Suprapubic skin (tissue), 4 donors: ENCODE measurements at places on chromosomes 12 and 14.
A peak's percentile ranks its signal among the peaks of the same experiment; 100 is the strongest.

DNA sequence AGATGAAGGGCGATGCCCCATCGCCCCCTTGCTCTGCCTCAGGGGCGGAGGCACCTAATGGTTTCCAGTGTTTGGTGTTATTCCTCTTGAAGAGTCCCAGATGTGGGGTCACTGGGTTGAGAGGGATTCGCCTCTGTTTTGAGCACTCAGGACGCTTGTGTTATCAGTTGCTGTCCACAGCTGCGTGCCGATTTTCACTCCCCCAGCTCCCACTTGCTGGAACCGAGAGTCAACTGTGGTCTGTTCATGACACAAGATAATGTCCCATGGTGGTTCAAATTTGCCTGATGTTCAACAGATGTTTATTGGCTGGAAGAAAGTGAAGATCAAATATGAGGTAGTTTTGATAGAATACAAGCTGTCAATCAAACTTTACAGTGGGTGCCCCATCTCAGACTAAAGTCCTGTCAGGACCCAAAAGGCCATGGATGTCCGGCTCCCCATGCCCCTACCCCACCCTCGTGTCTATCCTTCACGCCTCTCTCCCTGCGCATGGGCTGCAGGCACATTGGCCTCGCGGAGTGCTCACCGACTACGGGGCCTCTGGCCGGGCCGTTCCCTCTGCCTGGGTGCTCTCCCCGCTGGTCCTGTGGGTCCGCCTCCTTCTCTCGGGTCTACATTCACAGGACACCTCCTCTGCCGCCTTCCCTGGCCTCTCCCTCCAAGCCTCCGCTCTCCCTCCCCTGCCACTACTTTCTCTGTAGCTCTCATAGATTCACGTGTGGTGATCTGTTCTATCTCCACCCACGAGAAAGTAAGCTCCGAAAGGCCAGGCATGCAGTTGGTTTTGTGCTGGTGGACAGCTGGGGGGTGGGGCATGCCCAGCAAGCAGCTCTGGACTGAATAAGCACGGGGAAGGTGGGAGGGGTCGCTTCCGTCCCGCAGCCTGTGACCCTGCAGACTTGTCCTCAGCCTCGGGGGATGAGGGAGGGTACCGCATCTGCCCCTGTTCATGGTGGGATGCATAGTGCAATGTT is 6.8 kb upstream of the TRAF3 start:
- DNase-seq, result no peak

DNA sequence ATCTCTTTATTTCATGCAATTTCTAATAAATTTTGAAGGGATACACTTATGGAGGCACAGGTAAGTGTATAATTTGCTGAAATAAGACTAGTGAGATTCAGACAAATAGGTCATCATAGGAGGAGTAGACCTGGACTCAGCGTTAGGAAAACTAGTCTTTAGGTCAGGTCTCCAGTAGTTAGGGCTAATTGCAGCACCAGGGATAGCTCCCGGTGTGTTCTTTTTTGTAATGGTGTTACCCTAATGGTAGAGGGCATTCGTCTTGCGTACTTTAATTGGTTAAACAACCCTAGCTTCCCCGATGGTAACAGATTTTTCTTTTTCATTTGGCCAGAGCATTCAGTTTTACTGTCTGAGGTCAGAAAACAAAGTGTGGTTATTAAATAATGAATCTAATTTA is 64.9 kb downstream of the ARID2 start:
- no peak for DNase-seq

- DNase-seq, result no peak
These were observed 670 bp downstream of the CCNB1IP1 start for GRCh38 chr14:20332431-20332787.

GRCh38 chr14:90400904-90401561 is 4.2 kb downstream of the CALM1 start:
- no peak for DNase-seq

DNA sequence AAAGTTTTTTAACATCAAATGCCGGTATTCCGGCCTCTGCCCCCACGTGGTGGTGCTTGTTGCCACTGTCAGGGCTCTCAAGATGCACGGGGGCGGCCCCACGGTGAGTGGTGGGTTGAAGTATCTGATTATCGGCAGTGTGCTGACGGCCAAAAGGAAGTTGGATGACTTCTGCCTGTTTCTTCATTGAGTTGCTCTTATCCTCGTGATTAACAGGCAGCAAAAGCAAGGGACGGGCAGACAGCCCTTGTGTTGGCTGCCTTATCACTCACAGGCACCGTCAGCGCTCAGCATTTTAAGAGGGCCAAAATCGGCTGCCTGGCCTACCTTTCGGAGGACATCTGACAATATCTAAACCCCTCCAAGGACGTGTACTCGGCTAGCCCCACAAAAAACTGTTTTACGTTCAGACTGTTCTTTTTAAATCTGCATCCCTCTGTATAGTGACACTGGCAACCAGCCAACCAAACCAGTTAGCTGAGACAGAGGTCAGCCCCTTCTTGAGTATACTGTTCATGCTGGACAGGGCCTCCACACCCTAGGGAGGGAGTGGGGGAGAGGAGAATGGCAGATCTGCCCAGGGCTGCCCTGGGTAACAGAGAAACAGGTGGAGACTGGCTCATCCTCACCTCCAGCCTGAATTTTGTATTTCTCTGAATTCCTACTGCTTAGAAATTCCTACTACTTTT is 22.9 kb upstream of the AKAP5 start:
- DNase-seq, result peak; percentile 64

- no peak for DNase-seq
These were observed 258.6 kb downstream of the KTN1 start for GRCh38 chr14:55838529-55839052.

DNA sequence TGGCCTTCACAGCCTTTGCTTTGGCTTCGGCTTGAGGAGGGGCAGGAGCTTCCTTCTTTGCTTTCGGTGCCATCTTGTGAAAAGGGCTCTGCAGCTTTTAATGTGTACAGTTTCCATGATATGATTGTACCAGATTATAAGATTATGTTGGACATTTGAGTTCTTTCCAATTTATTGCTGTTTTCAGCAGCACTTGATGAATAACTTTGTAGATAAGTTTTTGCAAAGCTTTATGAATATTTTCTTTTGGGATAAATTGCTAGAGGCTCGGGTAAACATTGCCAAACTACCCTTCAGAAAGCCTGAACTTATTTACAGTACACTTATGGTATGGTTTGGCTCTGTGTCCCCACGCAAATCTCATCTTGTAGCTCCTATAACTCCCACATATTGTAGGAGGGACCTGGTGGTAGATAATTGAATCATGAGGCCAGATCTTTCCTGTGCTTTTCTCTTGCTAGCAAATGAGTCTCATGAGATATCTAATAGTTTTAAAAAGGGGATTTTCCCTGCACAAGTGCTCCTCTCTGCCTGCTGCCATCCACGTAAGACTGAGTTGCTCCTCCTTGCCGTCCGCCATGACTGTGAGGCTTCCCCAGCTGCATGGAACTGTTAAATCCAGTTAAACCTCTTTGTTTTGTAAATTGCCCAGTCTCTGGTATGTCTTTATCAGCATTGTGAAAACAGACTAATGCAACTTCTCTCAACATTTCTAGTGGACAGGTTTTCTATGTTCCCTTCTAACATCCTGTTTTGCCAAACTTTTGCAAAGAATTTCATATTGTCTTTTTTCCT is 70.4 kb downstream of the RCOR1 start:
- no peak for DNase-seq

DNA sequence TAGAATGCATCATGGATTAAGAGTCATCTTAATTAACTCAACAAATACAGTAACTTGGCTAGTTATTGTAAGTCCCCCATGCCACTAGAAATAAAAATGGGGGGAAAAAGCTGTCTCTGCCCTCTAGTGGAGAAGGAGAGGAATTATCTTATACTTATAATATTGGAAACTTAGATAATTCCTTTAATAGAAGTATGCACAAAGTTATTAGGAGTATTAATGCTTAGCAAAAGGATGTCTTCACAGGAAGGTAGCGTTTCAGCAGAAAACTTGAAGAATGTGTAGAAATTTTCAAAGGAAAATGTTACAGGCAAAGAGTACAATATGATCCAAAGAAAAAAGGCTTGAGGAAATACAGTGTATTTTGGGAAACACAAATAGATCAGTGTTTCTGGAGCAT is 19.8 kb downstream of the OR5AU1 start:
- no peak for DNase-seq

GRCh38 chr12:29314416-29314815 is 66.6 kb downstream of the ERGIC2 start:
- DNase-seq, result no peak

- no peak for DNase-seq
These were observed 15.8 kb upstream of the HNF1A start for GRCh38 chr12:120962532-120963020.

GRCh38 chr12:119134284-119135072 is 44.3 kb upstream of the HSPB8 start:
- DNase-seq, result no peak

- DNase-seq, result no peak
These were observed 91.5 kb downstream of the UNC79 start for GRCh38 chr14:93522221-93522620.

- DNase-seq, result no peak
These were observed 42.9 kb downstream of the TRIP11 start for GRCh38 chr14:91996948-91997371.

- peak; percentile 86 for DNase-seq
These were observed at the start of gene PLEKHA5 for GRCh38 chr12:19129486-19130223. Gene PLEKHA5, plus strand, starts transcription at chr12:19129733. Its CDS starts 67 bp downstream, at chr12:19129800.

DNA sequence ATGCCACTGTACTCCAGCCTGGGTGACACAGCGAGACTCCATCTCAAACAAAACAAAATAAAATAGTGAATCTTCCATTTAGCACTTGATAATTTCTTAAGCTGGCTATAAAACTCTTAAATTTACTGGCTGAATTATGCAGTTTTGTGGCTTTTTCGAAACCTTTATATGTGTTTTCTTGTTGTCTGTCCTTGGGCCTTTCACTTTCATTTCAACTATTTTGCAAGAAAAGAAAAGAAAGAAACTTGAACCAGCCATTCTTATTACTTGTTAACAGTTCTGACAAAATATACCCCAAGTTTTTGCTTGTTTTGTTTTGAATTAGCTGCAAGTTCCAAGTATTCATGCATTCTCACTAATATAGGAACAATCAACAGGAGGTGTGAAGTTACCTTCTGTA is 42.8 kb downstream of the PRICKLE1 start:
- no peak for DNase-seq

GRCh38 chr12:113467502-113468364 is 3.9 kb downstream of the LHX5 start:
- no peak for DNase-seq

- no peak for DNase-seq
These were observed 9.1 kb upstream of the HOXC4 start for GRCh38 chr12:54044425-54045103.

- DNase-seq, result no peak
These were observed 5.1 kb upstream of the VCPKMT start for GRCh38 chr14:50121486-50121885.

DNA sequence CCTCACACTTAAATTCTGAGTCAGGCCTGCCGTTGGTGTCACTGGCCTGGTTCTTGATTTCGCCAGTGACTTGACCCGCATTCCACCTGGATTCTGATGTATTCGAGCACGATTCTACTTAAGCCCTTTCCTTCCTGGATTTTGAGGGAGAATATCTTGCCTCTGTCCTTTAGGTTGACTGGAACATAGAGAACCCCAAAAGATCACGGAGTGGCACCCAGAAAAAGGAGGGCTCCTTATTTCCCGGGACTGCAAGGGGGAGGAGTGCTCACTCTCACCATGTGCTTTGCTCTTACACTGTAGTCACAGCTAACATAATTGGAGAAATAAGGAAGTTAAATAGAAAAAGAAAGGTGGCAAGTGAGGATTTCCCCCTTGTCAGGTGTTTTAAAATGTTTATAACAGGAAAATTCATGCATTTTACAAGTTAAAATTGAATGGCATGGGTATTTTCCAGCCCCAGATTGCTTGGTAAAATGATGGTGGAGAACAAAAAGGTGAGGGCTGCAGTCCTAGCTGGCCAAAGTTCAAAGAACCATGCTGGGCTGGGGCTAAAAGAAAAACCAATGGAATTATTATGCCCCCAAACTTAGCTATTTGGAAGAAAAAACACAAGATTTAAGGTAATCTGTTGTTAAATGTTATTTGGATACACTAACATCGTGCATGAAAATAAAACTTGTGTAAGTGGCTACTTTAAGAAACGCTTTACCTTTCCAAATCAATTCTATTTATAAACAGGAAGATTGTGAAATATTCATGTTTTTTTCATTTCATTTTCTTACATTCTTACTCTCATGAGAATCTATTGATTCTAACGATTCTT is 8.9 kb downstream of the FOXA1 start:
- DNase-seq, result no peak

DNA sequence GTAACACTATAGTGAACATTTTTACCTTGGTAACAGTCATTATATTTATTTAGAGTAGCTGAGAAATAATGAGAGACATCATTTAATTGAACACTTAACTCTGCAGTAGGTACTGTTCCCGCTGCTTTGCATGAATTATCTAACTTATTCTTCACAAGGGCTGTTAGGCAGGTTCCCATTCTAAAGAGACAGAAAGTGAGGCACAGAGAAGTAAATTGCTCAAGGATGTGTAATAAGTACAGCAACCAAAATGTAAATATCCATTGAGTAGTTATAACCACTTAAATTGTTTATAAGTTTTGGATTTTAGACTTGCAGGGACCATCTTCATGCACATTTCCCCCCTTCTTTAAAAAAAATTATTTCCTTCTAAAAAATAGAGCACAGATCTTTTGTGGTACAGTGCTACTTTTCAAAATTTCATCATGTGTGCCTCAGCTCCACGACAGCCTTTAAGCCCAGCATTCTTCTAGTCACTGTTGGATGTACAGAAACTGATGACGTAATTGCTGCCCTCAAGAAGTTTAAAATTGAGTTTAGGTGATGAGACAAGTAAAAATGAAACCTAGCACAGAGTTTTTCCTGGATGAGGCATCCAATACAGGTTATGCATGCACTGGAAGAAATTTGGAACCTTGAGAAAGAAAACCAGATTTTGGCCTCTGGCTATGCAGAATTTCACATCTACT is 6.0 kb upstream of the MANSC4 start:
- DNase-seq, result no peak

- no peak for DNase-seq
These were observed 7.7 kb upstream of the TRAFD1 start for GRCh38 chr12:112117685-112118084.

DNA sequence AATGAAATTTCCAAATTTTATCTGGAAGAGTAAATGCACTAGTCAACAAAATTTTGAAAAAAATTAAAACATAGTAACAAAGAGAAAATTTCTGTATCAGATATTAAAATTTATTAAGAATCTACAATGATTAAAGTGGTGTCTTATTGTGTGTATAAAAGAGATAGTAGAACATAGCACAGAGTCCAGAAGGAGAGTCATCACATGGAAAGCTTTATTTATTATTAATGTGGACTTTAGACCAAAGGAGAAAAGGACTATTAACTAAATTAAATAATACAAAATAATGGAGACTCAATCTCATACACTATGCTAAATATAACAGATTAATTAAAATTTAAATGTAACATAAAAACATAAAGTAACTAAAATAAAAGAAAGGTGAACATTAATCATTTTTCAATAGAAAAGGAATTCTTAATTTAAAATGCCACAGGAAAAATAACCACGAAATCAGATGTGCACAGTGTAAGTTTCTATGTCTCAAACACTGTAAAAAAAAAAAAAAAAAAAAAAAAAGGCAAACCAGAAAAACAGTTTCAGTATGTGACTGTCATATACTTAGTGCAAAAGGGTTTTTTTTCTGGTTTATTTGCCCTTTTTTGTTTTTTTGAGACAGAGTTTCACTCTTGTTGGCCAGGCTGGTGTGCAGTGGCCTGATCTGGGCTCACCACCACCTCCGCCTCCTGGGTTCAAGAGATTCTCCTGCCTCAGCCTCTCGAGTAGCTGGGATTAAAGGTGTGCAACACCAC is 95.4 kb downstream of the MYF5 start:
- DNase-seq, result no peak
